ENCODE measurements at places on chromosomes 6 and 20. TPM values are rescaled to one million over a fixed set of nuclear protein-coding genes. Genes with fewer than 3 reads are reported as not detected.

DNA sequence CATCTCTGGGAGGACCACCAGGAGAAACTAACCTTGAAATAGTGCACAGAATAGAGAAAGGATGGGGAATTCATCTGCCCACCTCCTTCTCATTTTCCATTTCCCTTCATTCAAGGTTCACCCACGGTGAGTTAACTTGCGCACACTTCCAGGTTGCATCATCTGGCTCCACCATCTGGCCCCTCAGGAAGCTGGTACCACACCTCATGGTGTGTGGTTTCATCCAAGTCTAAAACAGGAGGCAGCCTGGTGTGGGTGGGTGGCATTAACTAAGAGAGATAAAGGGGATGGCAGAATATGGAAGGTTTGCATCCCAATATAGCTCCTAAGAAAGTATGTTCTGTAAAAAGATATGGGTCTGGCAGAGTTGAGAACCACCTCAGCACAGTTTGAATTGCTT lies 3.8 kb downstream of the ZNF334 start:
- no peak for DNase-seq

GRCh38 chr6:149235130-149235561 lies 82.4 kb upstream of the TAB2 start:
- DNase-seq, result peak; percentile 18

DNA sequence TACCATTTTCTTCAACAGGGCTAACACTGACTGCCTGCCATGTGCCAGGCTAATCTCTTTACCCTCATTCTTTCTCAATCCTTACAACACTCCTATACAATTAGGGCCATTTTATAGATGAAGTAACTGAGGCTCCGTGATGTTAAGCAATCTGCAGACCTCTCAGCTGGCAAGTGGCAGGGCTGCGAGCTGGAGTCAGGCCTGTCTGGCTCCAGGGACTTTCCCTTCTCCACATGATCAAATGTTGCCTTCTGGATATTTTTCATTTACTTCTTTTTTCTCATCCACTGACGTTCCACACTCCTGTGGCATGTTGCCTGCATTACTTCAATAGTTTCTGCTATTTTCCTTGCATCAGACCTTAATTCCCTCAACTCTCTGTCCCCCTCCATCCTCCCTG lies 55.2 kb upstream of the TAGAP start:
- no peak for DNase-seq

Gene AGER
- total RNA-seq, result 29.9 TPM

GRCh38 chr20:59818911-59819310 lies 114.5 kb downstream of the SYCP2 start:
- DNase-seq, result no peak

- peak; percentile 71 for DNase-seq
These were observed 18.5 kb upstream of the C6orf141 start for GRCh38 chr6:49531774-49532569.

Gene CRISP2
- total RNA-seq, result not detected

Gene PKHD1
- not detected for total RNA-seq

GRCh38 chr6:136171231-136171630 lies 78.9 kb downstream of the MTFR2 start:
- DNase-seq, result no peak

Gene MYLK4
- total RNA-seq, result 0.36 TPM

- DNase-seq, result no peak
These were observed 11.5 kb downstream of the SLC2A10 start for GRCh38 chr20:46720776-46721425.

DNA sequence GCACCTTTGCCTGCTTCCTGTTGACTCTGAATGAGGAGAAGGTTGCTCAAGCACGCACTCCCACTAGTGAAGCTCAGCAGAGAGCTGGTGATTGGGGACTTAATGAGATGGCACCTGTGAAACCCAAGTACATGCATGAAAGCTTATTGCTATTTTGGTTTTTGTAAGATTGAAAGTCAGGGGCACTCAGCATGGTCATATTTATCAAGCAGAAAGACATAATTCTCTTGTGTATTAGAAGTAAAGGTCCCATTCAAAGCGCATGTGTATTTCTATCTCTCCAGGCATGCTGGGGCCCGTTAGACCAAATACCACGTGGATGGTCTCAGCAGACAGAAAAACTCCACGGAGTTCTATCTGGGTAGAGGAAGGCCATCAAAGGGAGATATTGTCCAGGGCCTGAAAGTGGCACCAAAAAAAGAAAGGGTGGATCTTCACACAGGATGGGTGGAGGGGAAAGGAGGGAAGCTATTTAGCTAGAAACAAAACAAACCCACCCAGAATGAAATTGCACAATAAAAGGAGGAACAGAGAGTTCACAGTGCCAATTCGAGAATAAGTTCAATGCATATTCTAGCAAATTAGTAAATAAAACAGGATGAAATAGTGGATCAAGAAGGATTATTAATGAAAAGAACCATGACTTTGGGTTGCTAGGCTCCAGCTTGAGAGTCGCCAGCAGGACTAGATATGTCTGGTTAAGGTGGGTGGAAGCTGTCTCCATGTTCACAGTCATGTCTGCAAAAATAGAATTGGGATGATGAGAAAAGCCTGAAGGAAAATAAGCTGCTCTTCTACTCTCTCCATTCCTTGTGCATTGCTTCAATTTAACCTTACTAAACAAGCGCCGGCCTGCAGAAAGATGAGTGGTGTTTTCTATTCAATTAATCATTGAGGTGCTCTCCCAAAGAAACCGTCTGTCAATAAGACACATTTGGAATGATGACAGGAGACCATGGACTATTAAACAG lies 224.9 kb upstream of the DTNBP1 start:
- peak; percentile 61 for DNase-seq

DNA sequence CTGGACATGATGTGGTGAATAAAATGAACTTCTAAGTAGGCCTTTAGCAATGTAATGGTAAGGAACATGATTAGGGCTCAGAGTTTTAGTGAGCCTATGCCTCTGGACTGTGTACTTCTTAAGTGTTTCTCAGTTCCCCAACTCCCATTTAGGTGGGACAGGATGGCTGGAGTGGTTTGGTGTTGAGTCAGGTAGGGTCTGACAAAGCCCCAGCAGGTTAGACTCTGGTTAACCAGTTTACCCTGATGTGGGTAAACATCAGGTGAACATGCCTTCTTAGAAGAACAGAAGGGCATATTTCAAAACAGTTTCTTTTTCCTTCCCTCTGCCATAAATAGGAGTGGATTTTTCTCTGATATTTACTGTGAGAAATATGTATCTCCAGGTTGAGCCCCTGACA lies 1548.7 kb downstream of the GRIK2 start:
- DNase-seq, result no peak

DNA sequence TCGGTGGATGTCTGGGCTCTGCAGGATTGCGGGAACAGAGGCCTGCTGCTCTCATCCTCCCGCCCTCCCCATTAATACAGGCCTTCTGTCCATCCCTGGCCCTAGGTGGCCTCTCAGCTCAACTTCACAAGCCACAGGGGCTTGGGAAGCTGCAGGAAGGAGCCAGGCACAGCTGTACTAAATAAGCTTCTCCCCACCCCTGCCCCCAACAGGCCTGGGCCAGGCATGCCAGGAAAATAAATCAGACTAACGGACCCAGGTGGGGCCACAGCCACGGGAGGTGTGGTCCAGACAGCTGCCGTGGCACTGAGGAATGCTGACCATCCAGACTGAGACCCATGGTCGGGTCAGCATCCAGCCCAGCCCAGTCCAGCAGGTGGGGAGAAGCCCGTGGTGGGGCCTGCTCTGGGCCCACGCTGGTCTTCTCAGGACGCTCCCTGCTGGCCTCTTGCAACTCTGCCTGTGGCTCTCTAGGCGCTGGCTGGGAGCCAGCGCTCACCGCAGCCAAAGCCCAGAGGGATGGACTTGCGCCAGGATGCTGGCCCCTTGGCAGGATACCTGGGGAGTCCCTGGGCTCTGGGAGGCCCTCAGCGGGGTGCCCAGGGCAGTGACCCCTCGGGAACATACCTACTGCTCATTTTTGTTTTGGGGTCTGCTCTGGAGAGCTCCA lies 8.6 kb upstream of the YTHDF1 start:
- DNase-seq, result no peak

GRCh38 chr20:35695245-35695749 lies 3.9 kb downstream of the NFS1 start:
- DNase-seq, result no peak

Gene DLK2
- total RNA-seq, result not detected

DNA sequence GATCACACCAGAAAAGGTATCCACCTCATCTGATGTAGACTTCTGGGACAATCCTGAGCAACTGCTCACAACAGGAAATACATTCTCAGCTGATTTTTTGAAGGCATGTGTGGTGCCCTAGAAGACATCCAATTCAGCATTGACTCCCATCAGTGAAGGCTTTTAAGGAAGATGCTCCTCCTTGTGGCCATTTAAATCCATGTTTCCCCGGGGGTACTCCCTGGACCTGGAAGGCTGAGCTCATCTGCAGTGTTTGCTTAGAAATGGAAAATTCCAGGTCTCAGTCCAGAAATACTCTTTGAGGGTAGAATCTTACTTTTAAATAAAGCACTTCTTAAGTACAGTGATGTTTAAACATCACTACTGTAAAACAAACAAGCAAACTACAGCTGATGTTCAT lies 195.5 kb upstream of the PDE10A start:
- no peak for DNase-seq

- no peak for DNase-seq
These were observed 79.1 kb downstream of the SLC22A23 start for GRCh38 chr6:3377536-3378397.

Gene INSM1
- not detected for total RNA-seq

Measured in OCI-LY7 (cell line).